ENCODE measurements at places on chromosomes 12 and 14.

DNA sequence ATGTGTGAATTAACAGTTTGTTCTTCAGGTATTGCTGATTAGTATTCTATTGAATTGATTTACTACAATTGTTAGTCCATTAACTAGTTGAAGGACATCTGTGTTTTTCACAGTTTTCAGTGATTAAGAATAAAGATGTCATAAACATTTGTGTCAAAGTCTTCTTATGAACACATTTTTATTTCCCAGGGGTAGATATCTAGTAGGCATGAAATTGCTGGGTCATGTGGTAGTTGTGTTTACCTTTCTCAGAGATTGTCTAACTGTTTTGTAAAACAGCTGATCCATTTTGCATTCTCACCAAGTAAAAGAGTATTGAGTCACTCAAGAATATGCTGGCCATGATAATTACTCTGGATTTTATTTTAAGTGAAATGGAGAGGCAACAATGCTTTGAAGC is 1145.3 kb downstream of the FSCB start:
- DNase-seq: no peak

GRCh38 chr12:53676656-53677015 is 753 bp upstream of the ATP5MC2 start:
- no peak for DNase-seq

- DNase-seq: no peak
Measured at GRCh38 chr12:65840793-65841670, 16.7 kb downstream of the HMGA2 start.

- peak; percentile 28 for DNase-seq
Measured at GRCh38 chr14:44961151-44961553, 595 bp downstream of the KLHL28 start.

DNA sequence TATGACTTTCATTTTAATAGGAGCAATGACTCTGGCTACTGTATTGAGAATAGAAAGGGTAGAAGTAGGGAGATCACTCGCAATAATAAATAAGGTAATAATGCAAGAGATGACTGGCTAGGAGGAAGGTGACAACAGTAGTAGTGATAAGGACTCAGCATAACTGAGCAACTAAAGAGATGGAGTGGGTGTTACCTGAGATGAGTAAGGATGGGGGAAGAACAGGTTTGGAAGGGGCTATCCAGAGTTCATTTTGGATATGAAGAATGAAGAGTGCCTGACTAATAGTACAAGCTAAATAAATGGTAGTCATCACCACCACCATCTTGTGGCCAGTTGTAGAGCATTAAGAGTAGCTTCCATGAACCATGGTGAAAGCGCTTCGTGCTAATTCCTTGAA is 101.1 kb downstream of the RPS6KA5 start:
- DNase-seq: no peak

GRCh38 chr12:22286569-22286968 is 47.9 kb downstream of the ST8SIA1 start:
- DNase-seq: no peak

- DNase-seq: no peak
Measured at GRCh38 chr12:113049976-113050742, 6.4 kb upstream of the DTX1 start.

- no peak for DNase-seq
Measured at GRCh38 chr12:58980768-58981167, 60.5 kb upstream of the LRIG3 start.

DNA sequence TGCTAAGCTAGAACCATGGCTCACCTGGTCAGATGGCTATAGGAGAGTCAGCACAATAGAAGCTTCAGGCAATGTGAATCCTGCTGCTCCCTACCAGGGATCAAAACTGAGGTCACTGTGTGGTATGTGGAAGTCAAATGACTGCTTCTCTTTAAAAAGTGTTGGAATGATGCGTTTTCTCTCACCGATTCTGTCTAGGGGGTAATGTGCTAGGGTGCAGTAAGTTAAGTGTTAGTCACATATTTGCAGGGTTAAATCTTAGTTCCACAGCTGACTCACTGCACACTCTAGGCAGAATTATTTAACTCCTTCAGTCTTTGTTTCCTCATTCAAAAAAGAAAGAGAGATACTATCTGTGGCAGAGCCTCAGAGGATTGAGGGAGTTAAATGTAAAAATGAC is 696.6 kb downstream of the DIO2 start:
- DNase-seq: no peak

- no peak for DNase-seq
Measured at GRCh38 chr12:123114304-123115083, 36.4 kb downstream of the PITPNM2 start.

- DNase-seq: no peak
Measured at GRCh38 chr12:27812502-27812901, 32.5 kb upstream of the MANSC4 start.

GRCh38 chr12:25377469-25378177 is 126.9 kb upstream of the KRAS start:
- DNase-seq: no peak

DNA sequence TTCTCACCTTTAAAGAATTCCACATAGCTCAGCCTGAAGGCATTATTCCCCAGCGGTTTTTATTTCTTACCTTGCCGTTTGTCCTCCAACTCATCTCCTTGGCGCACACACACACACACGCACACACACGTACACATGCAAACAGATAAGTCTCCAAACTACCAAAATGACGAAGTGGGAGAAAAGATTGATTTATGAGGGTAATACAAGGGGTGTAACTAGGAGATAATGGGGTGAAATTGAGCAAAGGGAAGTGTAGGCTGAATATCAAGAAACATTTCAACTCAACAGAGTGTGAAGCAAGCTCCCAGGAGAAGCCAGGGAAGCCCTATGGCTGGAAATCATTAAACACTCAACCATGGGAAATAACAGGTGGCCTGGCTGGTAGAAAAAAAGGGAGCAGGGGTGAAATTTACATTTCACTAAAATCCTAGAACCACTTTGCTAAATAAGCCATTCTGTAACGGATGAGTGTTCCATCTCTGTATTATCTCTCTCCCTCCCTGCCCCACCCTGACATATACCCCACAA is 41.0 kb downstream of the GRIN2B start:
- DNase-seq: no peak

DNA sequence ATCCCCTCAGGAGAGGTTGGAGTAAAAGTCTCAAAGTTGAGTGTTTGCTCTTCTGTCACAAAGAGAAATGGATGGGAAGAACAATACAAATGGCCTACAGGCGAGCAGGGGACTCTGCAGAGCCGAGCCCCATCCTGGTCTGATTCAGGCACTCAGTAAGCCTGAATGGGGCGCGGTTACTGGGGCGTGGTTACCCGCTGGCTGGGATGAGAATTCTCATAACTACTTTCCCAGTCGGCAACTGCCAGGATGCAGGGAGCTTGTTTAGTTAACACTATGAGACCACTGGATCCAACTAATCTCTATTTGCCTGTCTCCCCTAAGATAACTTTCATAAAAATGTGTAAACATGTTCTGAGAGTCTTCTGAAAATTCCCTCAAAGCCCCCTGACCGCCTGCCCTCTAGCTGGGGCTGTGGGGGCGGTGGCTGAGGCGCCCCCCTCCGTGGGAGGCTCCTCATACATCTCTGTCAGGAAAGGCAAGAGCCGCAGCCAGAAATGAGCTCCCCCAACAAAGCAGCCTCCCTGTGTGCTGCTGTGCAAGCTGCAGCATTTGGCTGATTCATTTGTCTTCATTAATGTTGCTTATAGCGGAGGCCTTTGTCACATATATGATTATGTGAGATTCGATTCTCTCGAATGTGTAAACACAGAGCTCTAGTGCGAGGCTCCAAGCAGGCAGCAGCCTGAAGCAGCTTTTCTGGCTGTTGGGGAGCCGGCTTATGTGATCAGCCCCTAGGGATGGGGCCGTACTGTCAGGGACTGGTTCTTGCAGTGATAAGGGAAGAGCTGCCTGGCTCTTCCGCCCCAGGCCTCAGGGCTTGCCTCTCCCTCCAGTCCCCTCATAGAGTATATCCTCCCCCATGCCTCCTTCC is 126.1 kb upstream of the ARHGAP5 start:
- DNase-seq: no peak

- DNase-seq: no peak
Measured at GRCh38 chr12:40647651-40648050, 44.6 kb upstream of the CNTN1 start.

DNA sequence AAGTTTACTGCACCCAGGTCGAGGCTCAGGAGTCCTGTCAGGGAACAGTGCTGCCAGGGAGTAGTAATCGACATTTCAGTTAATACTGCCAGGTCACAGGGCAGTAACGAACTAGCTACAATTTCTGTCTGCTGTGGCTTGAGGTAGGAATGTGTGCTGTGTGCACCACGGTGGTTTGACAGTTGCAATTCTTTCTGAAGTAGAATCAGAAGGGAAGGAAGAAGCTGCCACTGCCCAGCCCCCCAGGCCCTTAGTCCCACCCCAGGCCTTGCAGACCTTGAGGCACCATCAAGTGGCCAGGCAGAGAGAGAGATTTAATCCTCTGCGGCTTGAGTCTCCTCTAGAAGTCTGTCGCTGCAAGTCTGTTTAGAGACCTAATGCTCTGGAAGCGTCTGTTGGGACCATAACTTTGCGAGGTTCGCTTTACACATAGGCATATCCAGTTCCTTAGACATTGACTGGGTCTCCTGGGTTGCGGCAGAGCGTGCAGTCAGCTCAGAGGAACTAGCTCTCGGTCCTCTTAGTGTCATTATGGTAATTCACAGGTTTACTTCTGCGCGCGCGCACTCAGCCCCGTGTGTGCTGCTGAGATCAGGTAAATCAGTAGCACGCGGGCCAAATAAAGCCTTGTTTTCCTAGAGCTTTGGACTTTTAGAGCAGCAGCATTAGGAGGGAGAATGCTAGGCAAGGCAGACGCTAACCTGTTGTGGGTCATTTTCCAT is 9.8 kb downstream of the NKX2-1 start:
- DNase-seq: no peak

DNA sequence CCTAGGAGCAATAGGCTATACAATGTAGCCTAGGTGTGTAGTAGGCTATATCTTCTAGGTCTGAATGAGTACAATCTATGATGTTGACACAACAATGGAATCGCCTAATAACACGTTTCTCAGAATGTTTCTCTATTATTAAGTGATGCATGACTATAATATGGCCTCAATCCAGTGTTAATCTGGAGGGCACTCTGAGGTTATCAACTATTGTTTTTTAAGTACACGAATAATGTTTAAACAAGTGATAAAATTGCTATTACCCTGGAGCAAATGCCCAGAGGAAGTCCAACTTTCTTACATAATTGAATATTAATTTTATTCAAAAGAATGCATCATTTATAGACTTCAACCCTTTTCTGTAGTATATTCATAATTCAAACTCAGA is 16.4 kb upstream of the CNIH1 start:
- no peak for DNase-seq

- no peak for DNase-seq
Measured at GRCh38 chr12:13094367-13094766, 9.1 kb downstream of the GSG1 start.

DNA sequence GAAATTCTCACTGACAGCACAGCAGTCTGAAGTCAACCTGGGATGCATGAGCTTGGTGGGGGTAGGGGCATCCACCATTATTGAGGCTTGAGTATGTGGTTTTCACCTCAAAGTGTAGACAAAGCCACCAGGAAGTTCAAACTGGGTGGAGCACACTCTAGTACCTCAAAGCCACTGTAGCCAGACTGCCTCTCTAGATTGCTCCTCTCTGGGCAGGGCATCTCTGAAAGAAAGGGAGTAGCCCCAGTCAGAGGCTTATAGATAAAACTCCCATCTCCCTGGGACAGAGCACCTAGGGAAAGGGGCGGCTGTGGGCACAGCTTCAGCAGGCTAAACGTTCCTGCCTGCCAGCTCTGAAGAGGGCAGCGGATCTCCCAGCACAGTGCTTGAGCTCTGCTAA is 143.0 kb downstream of the KITLG start:
- no peak for DNase-seq

DNA sequence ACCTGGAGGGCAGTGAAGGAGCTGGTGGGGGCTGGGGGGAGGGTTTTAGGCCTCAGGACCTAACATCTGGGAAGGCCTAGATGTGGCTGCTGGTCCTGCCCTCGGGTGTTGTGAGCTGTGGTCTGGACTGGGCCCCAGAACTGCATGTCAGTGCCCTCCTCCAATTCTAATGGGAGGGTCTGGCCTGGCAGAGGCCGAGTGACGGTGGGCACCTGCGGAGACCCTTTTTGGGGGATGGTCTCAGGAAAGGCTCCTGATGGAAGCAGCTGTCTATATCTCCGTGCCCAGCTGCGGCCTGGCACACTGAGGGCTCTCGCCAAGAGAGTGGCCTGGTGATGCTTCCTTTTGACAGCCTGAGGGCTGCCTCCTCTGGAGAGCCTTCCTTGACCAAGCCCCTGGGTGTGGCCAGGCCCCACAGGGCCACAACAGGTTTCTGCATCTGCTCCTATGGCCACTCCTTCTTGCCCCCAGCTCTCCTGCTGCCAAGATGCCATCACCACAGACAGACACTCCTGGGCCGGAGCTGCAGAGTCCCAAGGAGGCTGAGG is 5.3 kb downstream of the EXOC3L4 start:
- DNase-seq: no peak

- DNase-seq: no peak
Measured at GRCh38 chr14:60722107-60722356, 2.1 kb downstream of the SIX4 start.

- DNase-seq: no peak
Measured at GRCh38 chr12:56749359-56749758, 2.8 kb downstream of the PRIM1 start.

- DNase-seq: no peak
Measured at GRCh38 chr14:31166271-31166561, 41.4 kb downstream of the HECTD1 start.

GRCh38 chr12:32419520-32419960 is 20.2 kb downstream of the FGD4 start:
- no peak for DNase-seq

DNA sequence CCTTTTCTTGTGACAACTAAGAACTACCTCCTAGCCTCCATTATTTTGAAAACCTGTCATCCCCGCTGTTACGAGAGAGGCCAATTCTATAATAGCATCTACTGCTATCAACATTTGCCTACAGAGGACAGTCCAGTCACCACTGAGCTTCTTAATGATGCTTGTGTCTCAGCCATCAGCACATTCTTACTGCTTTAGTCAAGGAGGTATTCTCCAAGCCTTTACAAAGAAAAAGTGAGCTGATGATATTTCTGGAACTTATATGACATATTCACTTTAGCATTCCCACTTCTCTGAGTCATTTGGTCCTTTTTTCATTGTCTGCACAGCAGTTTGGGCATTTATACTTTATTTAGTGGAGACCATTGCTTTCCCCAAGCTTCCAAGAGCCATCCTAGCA is 497.7 kb upstream of the RPL10L start:
- DNase-seq: no peak

GRCh38 chr14:104149617-104150135 is 11.3 kb downstream of the KIF26A start:
- no peak for DNase-seq

DNA sequence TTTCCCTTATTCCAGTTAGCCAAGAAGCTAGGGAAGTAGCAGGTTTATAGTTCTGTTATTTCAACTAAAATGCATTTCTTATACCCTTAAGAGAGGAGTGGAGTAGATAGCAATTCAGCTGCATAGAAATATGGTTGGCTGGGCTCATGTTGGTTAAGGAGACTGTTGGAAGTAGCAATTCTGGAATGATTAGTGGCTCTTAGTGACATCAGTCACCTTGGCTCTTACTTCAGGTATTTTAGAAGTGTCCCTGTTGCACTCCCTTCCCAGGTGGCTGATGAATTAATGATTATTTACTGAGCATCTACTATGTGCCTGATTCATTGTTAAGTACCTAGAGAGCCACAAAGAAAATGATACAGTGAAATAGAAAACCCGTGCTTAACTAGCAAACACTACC is 128.1 kb downstream of the MGST1 start:
- no peak for DNase-seq

GRCh38 chr12:67752226-67752732 is 103.7 kb downstream of the DYRK2 start:
- no peak for DNase-seq
